DMS153 (cell line): ENCODE measurements at places on chromosomes 3 and 15.

GRCh38 chr3:67145738-67146137 lies 147.6 kb downstream of the KBTBD8 start:
- DNase-seq: no peak

DNA sequence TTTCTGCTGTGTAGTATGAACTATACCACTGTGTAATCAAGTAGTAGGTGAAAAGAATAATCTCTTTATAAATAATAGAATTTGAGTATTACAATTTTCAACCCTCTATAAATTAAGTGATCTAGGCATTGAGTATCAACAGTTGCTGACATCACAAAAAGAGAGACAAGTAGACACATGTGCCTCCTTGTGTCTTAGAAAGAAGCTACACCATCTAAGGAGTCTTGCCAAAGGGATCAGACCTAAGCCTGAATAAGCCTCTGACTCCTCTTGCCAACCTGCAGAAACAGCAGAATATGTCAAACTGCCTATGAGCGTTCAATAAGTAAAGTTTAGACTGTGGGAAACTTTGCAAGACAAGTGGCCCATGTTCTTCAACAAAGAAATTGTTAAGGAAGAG lies 5.8 kb upstream of the MTMR10 start:
- DNase-seq: no peak

- no peak for DNase-seq
Observed at GRCh38 chr3:49422379-49423248, at the start of gene AMT. AMT (minus strand) TSS chr3:49422473; CDS start chr3:49422450, 23 bp downstream.

GRCh38 chr3:15289661-15290060 lies 42.7 kb downstream of the SH3BP5 start:
- no peak for DNase-seq

- DNase-seq: no peak
Observed at GRCh38 chr3:10187290-10187876, 22.7 kb downstream of the IRAK2 start.

DNA sequence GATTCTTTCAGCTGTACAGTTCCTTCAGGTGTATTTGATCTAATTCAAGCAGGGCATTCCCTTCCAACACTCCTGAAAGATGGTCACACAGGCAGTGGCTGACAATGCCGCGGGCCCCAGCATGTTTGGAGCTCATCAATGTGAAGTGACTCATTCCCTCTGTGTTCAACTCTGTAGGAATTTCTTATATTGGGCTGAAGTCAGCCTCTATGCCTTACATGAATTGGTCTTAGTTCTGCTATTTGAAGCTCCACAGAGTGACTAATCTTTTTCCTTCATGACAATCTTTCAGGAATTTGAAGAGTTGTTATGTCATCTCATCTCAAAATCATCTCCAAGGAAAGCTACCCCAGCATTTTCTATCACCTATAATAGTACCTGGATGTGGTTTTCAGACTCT lies 142.5 kb upstream of the C2CD4B start:
- no peak for DNase-seq

GRCh38 chr3:89447243-89447642 lies 339.8 kb downstream of the EPHA3 start:
- no peak for DNase-seq

DNA sequence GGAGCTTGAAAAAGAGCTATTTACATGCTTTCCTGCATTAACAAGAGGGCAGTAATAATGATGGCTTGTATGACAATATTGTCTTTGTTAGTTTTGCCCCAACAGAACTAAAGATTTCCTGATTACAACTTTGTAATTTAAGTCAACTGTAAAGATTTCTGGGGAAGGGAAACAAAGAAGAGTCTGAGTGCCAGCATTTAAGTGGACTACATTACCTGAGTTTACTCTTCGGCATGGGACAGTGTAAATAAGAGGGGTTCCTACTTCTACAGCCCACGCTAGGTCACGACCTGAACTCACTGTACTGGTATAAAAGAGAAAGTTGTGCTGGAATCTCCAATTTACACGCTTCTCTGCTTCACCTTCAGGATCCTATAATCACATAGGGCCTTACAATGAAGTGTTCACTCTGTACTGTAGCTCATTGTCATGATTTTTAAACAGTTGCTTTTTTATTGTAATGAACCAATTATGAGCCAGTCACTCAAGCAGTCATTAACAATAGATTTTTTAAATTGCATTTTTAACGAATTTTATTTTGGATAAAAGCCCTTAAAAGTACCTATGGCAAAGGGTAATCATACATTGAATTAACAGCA lies 39.6 kb downstream of the DPH6 start:
- no peak for DNase-seq

GRCh38 chr3:48034000-48034516 lies 17.8 kb upstream of the MAP4 start:
- no peak for DNase-seq

DNA sequence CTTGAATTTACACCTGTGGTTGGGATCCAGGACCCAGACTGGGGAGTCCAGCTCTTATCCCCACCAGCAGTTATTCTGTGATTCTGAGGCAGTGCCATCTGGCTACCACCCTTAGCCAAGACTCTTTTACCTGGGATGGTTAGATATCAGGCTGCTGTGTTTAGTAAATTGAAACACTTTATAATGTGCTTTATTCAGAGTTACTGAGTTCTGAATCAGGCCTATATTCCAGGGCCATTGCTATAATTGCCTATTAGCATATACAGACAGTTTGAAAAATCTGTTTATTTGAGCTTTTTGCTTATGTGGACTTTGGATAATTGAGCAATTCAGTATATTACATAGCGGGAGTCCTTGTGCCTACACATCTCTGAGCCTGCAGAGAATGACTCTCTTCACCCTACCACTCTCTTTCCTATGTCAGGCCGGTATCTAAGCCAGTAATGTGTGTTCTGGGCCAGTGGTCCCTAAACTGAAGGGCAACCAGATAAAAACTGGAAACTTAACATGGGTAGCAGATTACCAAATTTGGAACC lies 45.4 kb upstream of the TRAK1 start:
- DNase-seq: no peak

- peak; percentile 78 for DNase-seq
Observed at GRCh38 chr3:194537732-194538247, 51.0 kb upstream of the ATP13A3 start.

DNA sequence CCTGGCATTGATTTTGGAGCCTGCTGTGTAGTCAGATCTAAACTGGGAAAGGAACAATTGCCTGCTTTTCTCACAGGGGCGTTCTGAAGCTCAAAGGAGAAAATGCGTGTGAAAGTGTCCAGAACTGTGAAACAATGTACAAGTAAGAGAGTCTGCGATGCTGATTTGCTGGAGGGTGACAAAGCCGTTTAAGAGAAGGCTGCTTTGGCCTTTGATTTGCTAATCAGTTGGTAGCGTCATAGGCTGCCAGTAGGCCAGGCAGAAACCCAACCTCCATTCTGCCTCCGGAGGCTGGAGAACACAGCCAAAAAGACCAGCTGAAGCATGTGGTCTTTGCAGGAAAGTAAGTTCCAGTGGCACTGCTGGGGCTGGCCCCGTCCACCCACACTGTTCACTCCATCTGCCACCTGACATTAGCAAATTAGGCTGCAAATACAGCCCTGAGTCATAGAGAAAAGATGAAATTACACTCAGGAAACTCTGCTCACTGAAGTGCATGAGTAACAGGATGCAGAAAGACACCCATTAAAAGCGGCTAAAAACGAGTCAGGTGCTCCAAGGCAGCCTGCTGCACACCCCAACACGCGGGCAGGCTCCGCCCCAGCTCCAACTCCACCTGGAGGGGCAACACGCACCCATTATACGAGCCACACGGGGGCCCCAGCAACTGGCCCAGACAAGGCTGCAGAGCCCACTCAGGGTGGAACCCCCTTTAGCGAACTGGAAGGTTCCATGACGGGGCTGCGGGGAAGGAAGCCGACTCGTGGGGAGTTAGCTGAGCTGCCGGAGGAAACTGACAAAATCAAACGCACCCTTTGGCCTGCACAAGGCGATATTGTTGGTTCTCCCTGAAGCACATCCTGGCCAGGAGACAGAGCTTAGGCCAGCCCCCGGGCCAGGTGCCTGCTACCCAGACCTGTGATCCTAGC lies 31.6 kb downstream of the ZDHHC19 start:
- DNase-seq: peak; percentile 46

DNA sequence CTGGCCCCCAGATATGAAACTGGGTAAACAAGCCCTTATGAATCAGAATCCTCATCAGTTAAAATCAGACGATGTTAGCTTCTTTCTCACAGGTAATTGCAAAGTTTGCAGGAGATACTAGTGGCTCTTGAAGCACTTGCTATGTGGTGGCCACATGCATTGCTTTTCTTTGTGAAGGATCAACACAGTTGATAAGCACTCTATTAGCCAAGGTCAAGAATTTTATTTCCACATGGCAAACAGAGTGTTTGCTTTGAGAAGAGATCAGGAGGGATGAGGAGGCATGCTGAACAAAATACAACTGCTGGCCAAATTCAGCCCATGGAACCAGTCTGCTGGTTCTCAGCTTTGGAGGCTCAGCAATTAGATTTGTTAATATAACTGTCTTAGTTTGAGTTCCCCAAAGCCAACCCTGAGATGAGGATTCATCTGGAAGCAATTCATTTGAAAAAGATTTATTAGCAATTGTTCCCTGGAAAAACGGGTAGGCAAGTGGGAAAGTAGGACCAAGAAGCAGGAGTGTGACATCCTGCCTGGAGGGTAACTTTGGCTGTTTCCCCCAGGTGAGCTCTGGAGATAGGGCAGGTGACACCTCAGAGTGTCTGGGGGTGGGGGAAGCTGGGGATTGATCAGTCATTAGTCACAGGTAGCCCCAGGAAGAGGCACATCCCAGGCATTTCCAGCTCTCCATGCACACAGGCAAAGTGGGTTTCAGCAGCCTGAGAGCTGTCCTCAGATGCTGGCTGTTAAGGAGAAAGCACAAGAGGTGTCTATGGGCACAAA lies 180.3 kb downstream of the ABHD5 start:
- no peak for DNase-seq

GRCh38 chr3:107988460-107989175 lies 102.2 kb downstream of the CD47 start:
- no peak for DNase-seq

GRCh38 chr3:195176776-195177175 lies 94.2 kb downstream of the XXYLT1 start:
- DNase-seq: no peak

DNA sequence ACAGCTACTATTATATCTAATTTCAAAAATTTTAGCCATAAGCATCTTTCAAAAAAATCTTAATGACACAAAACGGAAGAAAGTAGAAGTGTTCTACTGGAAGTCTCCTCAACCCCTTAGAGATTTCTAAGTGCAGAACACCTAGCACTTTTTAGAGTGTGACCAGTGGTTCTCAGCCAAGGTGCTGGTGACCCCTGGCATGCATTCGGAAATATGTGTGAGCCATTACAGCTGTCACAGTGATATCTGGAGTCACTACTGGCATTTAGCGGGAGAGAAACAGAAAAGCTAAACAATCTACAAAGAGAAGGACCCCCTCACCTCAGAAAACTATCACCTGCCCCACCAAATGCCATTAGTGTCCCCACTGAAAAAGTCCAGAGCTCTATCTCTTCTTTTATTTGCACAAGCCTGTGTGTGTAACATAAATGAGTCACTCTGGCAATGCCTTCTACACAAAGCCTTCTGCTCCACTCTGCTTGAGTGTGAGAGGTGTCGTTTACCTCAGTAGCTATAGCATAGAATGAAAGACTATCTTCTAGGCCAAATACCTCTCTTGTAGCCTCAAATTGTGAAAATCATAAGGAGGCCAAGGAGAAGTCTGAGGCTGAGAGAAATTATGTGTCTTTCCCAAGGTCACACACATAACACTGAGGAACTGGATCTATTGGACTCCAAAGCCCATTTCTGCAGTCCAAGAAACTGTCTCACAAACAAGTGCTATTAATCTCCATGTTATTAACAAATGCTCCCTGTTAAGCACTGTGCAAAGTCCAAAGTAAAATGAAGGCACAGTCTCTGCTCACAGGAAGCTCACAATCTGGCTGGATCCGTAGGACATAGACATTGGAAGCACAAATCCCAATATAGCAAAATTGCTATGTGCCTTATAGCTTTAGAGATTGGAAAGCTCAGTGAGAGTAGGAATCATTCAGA lies 28.5 kb upstream of the KCNMB2 start:
- peak; percentile 40 for DNase-seq

DNA sequence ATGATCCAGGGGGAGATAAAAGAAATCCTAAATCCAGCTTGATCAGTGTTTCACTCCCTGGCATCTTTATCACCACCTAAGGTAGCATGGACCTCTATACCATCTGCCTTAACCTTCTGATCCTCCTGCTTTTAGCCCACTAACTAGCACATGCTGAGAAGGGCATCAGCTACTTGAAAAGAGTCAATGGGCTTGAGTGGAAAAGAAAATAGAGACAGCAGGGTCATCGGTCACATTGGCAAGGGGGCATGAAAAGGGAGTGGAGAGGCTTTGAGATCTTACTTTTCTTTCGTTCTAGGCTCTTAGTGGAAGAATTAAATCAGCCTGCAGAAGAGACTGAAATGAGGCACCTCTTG lies 239 bp upstream of the ZFYVE19 start:
- no peak for DNase-seq

DNA sequence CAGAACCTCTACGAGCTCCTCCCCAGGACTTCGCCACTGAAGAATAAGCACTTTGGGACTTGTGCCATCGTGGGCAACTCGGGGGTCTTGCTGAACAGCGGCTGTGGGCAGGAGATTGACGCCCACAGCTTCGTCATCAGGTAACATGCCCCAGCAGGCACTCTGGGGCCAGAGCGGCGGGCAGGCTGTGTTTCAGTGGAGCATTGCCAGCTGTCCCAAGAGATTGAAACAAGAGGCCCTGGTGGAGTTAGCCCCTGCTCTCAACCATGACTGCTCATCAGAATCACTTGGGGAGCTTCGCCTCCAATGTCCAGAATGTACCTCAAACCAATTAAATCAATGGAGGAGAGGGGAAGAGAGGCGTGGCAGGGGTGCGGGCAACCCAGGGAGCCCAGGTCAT lies 44.8 kb downstream of the ST8SIA2 start:
- DNase-seq: no peak

DNA sequence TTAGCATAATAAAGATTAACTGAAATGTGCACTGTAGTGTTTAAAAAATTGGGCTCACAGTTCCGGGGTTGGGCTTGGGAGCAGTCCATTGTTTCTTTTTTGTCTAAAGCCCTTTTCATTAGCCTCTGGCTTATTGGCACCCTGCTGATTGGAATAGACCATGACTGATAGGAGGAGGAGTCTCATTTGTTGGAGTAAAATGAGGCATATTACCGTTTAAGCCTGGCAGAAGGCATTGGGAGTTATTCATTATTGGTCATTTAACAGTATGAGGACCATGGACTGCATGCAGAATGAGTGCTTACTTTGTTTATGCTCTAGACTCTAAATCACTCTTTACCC lies 139.0 kb upstream of the CGNL1 start:
- no peak for DNase-seq

GRCh38 chr15:36742696-36743095 lies 163.3 kb downstream of the CDIN1 start:
- no peak for DNase-seq
